ENCODE measurements at places on chromosomes 1 and 21. TPM values are rescaled to one million over a fixed set of nuclear protein-coding genes. Genes with fewer than 3 reads are reported as not detected.

Gene FCRL4
- not detected for total RNA-seq

DNA sequence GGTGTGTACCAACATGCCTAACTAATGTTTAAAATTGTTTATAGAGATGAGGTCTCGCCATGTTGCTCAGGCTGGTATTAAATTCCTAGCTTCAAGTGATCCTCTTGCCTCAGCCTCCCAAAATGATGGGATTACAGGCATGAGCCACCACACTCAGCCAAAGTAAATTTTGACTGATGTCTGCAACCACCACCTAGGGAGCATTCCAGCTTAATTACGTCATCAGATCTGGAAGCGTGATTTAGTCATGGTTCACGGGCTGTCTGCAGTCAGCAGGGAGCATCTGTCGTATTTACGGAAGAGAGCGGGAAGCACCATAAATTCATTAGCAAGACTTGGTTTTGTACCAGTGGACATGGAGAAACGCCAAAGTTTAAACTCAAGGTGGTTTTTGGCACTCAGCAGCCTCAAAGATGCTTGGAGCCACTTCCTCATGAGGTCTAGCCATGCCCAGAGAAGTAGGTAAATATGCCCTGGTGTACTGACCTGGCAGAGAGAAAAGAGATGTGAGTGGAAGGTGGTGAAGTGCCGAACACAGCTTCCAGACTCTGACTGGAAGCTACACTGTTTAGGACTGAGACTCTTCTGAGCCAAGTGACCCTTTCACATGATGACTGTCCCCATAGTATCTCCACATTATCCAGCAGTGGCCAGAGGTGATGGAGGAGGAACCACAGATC lies 60.8 kb upstream of the SLC35F3 start:
- no peak for DNase-seq

GRCh38 chr1:69451196-69451595 lies 116.5 kb upstream of the LRRC7 start:
- no peak for DNase-seq

GRCh38 chr1:39110325-39110851 lies 84.2 kb downstream of the NDUFS5 start:
- DNase-seq: no peak

GRCh38 chr1:2822621-2823145 lies 21.2 kb upstream of the TTC34 start:
- DNase-seq: no peak
